ENCODE measurements at places on chromosomes 3 and 15.

DNA sequence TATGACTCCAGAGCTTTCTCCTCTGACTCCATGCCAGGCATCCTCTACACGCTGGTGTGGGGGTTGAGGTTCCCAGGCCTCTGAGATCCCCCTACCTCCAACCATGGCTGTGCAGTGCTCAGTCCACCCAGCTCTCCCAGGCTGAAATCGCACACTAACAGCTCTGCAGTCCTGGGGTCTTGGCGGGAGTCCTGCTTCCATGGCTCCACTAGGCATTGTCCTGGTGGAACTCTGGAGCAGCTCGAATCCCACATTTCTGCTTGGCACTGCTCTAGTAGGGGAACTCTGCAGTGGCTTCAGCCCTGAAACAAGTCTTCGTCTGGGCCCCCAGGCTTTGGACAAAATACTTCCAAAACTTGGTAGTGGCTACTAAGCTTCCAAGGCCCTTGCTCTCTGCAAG is 50.7 kb downstream of the ROPN1B start:
- no peak for DNase-seq

DNA sequence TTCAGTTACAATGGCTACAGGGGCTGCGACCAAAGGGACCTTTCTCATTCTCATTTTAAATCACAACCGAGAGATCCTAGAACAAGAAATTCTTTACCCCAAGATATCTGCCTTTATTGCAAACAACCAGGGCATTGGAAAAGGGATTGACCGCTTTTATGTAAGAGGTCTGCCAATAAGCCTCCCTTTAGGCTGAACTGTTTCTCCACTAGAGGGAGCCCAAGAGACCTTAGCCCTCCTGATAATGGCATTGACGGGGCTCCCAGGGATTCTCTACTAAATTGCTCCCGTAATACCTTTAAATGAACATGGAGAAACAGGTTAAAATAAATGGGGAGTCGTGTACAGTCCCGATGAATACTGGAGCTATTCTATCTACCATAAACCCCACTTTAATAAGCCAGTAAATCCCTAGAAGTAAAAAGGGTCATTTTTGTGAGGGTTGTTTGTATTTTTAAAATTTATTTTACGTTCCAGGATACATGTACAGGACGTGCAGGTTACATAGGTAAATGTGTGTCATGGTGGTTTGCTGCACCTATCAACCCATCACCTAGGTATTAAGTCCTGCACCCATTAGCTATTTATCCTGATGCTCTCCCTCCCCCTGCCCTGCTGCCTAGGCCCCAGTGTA is 7.5 kb upstream of the IGSF10 start:
- peak; percentile 5 for DNase-seq

GRCh38 chr15:40046721-40047414 is 7.9 kb upstream of the SRP14 start:
- DNase-seq = no peak

DNA sequence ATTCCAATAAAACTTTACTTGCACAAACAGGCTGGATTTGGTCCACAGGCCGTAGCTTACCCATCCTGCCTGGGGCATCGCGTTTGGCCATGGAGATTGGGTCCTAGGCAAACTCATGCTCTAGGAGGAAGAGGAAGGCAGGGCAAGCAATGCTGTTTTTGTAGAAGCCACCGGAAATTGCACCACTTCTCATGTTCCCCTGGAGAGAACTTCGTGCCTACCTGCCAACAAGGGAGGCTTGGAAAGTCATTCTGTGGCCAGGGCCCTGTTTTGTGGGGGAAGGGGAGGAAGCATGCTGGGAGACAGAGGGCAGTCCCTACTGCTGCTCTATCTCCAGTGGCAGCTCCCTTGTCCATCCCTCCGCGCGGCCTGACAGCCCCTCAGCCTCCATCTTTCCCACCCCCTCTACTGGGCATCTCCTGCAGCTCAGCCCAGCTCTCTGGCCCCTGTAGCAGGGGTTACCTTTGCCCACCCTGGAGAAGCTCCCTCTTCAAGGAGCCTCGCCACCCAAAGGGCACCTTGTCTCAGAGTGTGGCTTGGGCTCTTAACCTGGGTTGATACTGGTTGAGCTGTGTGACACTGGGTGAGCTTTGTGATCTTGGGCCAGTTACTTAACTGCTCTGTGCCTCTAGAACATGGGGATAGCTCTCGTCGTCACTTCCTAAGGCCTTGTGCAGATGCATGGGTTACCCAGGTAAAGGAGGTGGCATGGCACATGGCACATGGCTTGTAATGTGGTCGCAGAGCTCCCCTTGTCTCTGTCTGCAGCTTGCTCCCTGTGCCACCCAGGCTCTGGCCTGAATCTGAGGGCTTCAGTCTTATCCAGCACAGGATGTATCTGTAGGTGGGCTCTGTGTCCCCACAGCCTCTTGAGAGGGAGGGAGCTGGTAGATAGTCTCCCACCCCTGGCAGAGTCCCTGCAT is 6.1 kb downstream of the ABTB1 start:
- DNase-seq = no peak

DNA sequence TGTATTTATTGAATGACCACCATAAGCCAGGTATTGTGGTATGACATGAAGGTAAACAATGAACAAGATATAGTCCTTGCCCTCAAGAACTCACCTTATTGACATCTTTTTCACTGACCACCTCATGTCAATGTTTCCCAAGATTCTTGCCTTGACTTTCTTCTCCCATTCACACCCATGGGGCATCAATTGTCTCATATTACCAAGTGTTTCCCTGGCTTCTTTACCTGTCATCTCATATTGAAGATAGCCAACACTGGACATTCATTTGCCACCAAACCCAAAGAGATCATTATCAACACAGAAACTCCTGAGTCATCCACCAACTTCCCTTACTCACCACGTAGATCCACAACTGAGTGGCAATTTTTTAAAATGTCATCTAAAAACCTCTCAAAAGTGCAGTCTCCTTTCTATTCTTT is 2.2 kb downstream of the EFHB start:
- no peak for DNase-seq

- DNase-seq = no peak
These were observed 540.5 kb upstream of the ATP11B start for GRCh38 chr3:182252802-182253201.

DNA sequence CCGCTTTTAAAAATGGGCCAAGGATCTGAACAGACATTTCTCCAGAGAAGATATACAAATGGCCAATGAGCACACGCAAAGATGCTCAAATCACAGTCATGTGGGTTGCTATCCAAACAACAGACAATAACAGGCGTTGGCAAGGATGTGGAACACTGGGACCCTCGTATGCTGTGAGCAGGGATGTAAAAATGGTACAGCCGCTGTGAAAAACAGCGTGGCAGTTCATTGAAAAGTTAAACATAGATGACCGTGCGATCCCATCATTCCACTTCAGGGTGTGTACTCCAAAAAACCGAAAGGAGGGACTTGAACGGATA is 6.7 kb upstream of the LRRC15 start:
- no peak for DNase-seq

GRCh38 chr15:58139989-58140522 is 1.9 kb downstream of the AQP9 start:
- no peak for DNase-seq

GRCh38 chr15:26744894-26745293 is 28.0 kb downstream of the GABRB3 start:
- no peak for DNase-seq

DNA sequence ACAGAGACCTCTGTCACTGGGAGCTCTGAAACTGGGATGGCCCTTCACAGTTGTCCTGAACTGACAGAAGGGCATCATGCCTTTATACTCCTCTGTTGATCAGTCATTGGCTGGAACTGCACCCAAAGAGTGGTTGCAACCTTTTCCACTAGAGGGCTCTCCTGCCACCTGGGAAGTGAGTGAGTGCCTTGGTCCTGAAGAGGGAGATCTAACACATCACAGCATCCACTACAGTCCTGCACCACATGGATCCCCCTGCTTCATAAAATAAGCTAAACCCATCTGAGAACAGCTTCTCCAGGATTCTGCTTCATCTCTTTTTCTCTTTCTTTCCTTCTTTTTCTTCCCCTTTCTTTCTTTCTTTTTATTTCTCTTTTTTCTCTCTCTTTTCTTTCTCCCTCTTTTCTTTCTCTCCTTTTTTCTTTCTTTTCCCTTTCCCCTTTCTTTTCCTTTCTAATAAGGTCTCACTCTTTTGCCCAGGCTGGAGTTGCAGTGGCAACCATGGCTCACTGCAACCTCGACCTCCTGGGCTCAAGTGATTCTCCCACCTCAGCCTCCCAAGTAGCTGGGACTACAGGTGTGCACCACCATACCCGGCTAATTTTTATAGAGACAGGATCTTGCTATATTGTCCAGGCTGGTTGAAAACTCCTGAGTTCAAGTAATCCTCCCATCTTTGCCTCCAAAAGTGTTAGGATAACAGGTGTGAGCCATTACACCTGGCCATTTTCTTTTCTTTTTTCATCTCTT is 42.8 kb upstream of the RAF1 start:
- DNase-seq = peak; percentile 21

- peak; percentile 46 for DNase-seq
These were observed 318.7 kb upstream of the STT3B start for GRCh38 chr3:31213869-31214486.

- no peak for DNase-seq
These were observed 74.2 kb upstream of the SATB1 start for GRCh38 chr3:18499301-18499700.

- DNase-seq = peak; percentile 7
These were observed 30.2 kb downstream of the KCNAB1 start for GRCh38 chr3:156150434-156151066.

DNA sequence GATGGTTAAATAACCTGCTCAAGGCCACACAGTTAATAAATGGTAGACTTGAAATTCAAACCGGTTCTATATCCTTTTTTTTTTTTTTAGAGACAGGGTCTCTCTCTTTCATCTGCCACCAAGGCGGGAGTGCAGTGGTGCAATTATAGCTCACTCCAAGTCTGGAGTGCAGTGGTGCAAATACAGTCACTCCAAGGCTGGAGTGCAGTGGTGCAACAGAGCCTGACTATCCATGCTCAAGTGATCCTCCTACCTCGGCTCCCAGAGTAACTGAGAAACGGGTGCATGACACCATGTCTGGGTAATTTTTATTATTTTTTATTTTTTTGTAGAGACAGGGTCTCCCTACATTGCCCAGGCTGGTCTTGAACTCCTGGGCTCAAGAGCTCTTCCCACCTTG is 23.4 kb downstream of the DPP8 start:
- no peak for DNase-seq

DNA sequence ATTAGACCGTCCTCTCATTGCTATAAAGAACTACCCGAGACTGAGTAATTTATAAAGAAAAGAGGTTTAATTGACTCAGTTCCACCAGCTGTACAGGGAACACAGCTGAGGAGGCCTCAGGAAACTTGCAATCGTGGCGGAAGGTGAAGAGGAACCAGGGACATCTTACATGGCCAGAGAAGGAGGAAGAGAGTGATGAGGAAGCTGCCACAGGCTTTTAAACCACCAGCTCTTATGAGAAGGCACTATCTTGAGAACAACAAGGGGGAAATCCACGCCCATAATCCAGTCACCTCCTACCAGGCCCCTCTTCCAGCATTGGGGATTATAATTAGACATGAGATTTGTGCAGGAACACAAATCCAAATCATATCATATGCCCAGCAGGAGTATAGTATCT is 138.5 kb downstream of the ALCAM start:
- no peak for DNase-seq

DNA sequence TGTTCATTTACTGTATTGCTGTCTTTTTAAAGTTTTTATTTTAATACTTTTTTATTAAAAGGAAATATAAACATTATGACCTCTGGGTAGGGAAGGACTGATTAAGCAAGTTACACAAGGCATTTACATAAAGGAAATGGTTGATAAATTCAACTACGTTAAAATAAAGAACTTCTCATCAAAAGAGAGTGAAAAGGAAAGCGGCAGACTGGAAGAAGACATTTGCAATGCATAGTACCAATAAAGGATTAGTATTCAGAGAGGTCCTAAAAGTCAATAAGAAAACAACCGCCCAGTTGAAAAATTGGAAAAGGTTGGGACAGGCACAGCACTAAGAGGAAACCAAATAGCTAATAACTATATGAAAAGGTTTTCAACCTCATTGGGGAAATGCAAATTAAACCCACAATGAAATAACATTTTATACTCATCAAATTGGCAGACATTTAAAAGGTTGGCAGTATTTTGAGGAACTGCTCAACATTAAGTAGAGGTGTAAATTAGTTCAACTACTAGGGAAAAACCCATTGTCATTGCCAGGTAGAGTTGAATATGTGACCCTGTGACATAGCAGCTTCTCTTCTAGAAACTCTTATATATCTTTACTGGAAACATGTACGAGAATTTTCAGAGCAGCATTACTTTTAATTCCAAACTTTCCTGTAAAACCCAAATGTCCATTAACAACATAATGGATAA is 9.5 kb downstream of the PDE8A start:
- DNase-seq = no peak

DNA sequence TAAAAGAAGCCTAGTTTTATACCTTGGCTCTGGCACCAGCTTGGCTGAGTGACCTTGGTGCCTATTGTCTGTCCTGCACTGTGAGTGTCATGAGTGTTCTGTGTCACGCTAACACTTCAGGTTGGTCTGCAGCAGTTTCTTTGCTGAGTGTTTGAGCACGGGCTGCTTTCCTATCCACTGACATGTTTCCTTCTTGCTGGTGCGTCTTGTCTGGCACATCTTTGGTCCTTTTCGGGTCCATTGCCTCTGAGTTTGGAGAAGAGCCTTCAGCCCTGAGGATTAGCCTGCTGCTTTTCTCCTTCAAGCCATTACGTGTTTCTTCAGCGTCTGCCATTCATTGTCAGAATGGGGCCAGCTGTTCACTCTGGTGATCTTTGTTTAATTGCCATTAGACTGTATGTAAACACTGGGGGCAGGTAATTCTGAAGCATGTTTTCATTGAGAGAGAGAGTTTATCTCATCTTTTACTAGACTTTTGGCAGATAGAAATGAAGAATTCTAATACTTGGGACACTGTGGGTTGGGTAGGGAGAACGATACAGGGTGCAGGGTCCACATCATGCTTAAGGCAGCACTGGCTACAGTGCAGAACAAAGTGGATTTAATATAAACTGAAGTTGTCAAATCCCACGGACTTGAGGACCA is 55.5 kb downstream of the LRRC28 start:
- DNase-seq = no peak

DNA sequence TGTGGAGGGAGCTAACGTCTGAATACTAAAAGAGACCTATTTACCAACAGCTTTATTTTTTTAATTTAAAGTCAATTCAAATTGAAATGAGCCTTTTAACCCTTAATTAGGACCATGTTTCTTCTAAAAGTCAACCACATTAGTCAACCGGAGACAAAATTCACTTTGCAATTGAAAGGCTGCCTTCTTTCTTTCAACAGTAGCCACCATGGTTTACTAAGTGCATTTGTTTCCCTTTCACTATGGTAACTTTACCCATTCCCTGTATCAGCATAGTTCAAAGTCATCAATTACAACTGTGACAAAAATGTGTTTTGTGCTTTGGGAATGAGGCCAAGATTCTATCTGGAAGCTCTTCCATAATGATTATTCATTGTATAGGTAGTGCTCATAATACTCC is 225.4 kb downstream of the EPHA3 start:
- DNase-seq = no peak
